ENCODE measurements at places on chromosomes 13 and 19.

- DNase-seq = no peak
These were observed 319 bp downstream of the NKG7 start for GRCh38 chr19:51372021-51372648.

DNA sequence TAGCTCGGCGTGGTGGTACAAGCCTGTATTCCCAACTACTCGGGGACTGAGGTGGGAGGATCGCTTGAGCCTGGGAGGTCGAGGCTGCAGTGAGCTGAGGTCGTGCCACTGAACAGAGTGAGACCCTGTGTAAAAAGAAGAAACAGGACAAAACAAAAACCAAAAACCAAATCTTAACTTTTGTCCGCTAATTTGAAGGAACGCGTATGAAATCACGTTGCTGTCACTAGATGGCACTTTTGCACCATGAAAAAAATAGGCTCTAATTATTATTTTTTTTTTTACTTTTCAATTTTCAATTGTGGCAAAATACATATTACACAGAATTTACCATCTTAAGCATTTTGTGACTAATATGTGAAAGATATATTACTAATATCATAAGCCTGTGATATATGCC lies 17.6 kb upstream of the ZNF835 start:
- no peak for DNase-seq

DNA sequence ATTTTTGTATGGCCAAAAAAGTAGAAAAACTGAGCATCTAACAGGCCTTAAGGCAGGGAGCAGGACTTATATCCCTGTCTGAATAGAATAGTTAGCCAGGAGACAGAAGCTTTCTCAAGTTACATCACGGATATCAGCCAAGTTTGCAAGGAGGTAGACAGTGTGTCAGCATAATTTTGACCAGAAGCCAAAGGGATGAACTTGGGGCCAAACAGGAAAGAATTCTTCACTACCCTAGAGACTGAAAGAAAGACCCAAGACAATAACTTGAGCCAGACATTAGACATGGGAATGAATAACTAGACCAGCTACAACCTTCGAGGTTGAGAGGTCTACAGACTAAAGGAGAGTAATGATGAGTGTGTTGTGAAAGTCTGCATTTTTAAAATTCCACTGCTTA lies 48.1 kb upstream of the PCDH9 start:
- DNase-seq = no peak

DNA sequence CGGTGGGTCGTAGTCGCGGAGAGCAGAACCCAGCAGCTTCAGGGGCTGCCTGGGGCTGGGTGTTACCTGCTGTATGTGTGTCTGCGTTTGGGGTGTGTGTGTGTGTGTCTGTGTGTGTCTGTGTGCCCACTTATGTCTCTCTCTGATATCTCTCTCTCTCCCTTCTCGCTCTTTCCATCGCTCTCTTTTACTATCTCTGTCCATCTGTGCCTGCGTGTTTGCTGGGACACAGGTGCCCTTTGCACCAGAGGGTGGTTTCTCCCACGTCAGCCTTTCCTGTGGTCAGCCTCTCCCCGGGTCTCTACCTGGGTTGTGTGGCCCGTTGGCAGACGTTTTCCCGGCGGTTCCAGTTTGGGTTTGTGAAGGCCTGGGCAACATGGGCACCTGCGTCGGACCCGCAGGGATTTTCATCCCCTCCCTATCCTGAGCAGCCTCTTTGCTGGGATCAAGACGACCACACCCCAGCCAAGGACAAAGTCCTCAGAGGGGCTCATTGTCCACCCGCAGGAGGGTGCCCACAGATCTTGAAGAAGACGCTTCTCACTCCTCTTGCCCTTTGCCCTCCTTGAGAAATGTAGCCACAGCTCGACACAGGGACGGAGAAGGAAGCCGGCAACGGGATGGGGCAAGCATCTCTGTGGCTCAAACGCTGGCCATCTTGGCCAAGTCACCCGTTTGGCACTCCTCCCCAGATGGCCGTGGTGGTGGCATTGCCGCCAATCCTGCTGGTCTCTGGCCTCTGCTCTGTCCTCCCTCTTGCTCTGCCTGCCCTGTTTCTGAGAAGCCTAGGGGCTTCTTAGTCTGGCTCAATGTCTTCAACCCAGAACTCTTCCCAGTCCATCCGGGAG lies 43.3 kb downstream of the ZNF146 start:
- DNase-seq = no peak

GRCh38 chr19:35928507-35928906 lies 7.7 kb upstream of the LRFN3 start:
- no peak for DNase-seq

DNA sequence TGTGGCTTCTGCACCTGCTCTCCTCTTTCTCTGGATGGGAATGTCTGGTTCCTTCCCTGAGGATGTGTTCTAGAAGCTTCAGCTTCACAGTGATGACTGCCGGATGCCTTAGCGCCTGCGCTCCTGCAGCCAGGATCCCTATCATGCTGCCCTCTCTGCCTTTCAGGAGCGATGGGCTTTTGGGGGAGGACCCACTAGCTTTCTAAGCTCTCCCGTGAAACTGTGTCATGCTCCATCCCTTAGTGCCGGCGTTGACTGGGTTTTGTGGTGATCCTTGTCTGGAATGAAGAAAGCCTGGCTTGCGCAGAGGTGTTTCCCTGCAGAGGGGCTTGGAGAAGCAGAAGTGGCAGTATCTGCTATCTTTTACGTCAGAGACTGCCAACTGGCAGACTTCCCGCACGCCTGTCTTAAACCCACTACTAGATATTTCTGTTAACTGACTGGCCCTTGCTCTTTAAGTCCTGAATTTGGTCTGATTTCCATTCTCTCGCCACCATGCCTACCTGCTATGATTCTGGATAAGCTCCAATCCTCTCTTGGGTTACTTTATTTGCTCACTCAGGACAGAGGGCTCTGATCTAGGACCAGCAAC lies 3.8 kb upstream of the KMT2B start:
- no peak for DNase-seq

DNA sequence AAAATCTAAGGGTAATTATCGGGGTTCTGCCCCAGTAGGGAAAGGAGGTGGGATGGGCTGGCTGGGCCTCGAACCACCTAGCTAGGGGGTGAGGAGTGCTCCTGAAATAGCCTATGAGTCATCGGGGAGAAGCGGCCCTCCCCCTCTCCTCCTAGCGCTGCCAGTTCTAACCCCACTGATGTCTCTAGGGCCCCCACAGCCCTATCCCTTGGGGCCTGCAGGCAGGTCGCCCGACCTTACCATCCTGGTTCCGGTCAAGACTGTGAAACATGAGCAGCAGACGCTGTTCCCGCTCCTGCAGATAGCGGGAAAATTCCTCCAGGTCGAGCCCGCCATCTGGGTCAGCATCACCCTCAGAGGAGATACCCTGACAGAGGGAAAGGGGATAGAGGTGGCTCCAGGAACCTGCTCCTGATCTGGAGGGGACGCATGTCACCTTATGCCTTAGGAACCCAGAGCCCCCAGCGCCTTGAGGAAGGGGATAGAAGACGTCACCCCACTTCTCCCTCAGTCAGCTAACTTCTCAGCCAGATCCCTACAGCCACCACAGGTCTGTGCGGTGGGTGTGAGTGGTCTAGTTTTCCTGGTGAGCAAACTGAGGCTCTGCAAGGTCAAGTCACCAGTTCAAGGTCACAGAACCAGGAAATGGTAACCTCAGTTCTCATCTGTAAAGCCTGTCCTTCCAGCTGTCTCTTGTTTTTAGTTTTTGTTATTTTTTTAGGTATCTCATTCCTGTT lies 1.5 kb downstream of the SLC25A23 start:
- DNase-seq = no peak

- no peak for DNase-seq
These were observed 16.3 kb downstream of the CHERP start for GRCh38 chr19:16525751-16526481.

DNA sequence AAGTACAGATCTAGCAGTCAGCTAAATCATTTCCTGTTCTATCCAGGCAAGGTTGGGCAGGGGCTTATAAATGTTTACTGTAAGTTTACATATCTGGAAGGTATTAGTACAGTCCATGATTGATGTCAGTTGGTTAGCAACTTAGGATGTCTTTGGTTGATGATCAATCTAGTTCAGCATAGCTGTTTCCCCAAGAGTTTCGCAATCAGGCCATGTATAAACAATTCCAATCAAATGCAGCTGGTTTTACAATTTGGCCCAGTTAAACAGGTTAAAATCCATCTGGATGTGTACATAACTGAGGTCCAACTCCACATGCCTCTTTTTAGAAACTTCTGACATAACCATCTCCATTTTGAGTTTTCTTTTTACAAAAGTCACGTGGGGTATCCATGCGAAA lies 6.9 kb downstream of the ZNF221 start:
- DNase-seq = no peak

DNA sequence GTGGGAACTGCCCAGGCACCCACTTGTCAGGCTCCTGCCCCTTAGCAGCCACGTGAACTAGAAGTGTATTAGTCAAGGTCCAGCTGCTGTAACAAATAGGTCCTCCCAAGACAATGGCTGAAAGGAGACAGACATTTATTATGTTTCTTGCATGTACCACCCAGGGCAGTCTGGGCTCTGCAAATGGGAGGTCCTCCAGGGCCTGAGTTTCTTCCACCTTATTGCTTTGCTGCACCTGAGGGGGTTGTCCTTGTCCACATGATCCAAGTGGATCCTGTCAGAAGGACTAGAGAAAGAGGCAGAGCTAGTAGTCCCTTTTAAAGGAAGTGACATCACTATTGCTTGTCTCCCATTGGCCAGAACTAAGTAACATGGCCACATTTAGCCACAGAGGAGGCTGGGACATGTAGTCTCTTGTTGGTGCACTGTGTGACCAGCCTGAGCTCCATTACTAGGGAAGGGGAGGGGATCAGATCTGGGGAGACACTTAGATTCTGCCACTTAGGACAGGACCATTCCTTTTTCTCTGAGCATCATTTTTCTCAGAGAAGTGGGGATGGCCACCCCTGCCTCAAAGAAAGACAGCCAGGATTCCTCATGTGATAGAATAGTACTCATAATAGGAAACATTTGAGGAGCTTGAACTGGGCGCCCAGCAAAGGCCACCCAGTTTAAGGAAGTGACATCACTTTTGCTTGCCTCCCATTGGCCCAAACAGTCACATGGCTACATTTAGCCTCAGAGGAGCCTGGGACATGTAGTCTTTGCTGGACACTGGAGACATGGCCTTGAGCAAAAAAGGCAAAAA lies 15.1 kb downstream of the CC2D1A start:
- peak; percentile 42 for DNase-seq
